HuH-7 (cell line): ENCODE measurements at places on chromosomes 6 and 20.

DNA sequence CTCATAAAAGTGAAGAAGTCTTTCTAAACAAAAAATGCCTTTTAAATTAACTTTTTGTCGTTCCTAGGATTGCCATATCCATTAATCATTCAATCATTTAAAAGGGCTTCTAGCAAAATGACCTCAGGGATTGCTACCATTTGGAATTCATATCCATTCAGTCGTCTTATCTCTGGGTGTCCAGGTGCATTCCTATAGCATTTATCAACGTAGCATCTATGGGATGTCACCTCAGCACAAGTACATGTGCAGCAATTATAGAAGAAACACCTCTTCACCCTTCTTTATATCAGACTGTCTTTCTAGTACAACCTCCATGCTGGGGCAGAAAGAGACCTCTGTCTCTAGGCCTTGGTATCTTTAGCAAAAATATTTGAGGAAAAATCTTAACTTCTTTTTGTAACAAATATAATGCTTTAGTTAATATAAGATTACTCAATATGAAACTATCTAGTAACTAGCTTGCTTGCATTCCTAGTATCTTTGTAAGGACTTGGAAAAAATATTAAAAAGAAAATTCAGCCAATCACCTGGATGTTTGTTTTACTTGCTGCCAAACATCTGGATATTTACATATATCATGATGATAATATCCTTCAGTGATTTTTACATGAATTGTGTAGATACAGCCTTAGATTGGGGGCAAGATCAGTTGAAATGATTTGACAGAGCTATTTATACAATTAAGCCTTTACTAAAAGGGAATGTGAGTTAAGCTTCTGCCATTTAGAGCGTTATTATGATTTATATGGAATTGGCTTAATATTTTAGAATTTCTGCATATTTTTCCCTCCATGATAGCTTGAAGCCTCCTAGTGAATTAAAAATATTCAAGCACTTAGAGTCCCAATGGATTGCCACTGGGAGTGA, 356.8 kb downstream of the HDGFL1 start:
- DNase-seq = no peak

- DNase-seq = no peak
These were observed 3.2 kb upstream of the EEF1A2 start for GRCh38 chr20:63501818-63502670.

DNA sequence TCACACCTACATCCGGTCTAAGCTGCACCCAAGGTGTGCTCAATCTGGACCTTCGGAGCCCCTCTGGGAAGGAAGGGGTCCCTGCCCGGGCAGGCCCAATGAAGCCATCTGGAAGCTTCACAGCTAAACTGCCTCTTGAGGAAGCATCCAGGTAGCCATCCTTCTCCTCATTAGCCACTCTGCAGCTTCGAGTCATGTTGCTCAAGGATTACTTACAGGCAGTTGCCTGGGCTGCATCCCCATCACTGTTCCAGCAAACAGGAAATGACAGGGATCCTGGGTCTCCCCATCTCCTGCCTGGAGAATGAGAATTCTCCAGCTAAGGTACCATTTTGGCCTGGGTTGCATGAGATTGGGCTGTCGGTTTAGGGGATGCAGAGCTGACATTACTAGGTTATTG, 91.7 kb downstream of the ERMARD start:
- no peak for DNase-seq

DNA sequence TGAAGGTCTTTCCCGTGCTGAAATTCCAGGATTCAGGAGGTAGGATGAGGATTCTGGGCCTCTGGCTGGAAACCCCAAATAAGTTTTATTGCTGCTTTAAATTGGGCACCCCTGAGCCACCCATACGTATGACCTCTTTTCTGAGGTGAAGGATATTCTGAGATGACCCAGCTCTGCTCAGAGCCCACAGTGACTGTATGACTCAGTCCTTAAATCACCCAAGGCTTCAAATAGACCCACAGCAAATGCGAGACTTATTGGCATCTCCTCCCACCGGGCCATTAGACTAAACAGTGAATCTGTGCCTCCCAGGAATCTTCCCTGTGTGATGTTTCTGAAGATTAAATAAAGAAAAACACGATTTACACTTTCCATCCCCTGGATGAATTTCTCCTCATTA, 9.5 kb downstream of the SIRPG start:
- DNase-seq = no peak

GRCh38 chr6:52725535-52726192, 37.6 kb downstream of the GSTA2 start:
- DNase-seq = peak; percentile 28

DNA sequence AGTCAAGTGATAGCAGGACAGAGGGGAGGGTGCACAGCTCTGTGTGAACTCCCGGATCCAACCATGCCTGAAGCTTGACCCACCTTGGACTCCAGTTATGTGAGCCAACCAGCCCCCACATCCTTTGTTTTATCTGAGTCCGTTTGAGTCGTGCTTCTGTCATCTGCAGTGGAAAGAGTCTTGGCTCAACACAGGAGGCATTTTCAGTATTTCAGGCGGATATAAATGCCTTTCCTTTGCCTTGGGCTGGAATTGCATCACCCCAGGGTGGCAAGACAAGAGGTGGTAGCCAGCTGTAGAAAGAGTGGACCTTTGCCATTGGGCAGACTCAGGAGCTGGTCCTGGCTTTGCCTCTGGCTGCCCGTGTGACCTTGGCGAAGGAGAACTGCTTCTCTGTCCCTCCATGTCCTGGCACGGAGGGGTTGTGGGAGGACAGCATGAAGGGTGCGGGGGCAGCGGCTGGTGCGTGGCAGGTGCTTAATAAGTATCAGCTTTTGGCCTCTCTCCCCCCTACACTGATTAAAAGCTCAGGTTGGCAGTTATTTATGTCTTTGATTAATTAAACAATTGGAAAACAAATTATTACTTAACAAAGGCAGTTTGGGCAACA, 42.6 kb upstream of the APCDD1L start:
- no peak for DNase-seq

- no peak for DNase-seq
These were observed 42.7 kb downstream of the MAFB start for GRCh38 chr20:40646361-40646760.

- DNase-seq = no peak
These were observed 10.4 kb downstream of the IGF2R start for GRCh38 chr6:159979136-159979874.

GRCh38 chr6:36362551-36363370, 24.7 kb downstream of the ETV7 start:
- DNase-seq = no peak

DNA sequence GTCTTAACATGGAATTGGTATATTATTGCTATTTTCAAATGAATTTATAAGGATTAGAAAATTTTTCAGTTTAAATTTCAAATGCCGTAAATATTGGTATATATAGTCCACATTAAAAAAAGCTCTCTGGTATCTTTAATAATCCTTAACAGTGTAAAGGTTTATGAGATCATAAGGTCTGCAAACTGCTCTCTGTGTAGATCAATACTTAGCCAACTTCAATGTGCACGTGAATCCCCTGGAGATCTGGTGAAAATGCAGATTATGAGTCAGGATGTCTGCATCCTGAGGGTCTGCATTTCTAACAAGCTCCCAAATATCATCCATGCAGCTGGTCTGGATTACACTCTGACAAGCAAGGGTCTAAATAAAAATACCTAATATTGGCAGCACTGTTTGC, 43.5 kb downstream of the LAMA4 start:
- no peak for DNase-seq

- DNase-seq = no peak
These were observed 126.7 kb upstream of the SSTR4 start for GRCh38 chr20:22908437-22908836.

DNA sequence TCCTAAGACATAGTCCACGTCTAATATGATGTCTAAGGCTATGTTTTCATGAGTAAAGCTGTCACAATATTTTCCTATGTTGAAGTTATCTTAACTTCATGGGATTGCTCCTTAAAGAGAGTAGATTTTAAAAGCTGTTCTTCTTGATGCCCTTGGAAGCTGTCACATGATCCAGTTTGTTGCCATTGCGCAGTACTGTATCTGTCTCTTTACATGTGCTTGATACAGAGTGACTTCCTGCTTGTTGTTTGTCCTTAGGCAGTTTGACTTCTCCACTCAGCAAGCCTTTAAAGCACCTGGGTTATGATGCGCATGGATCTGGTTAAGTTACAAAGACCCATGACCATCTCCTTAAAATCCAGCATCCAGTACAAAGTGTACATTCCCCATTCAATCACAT, 85.4 kb downstream of the CDYL start:
- no peak for DNase-seq

GRCh38 chr6:17485946-17486345, 92.6 kb downstream of the CAP2 start:
- no peak for DNase-seq
